ENCODE measurements at places on chromosomes 4 and X.

DNA sequence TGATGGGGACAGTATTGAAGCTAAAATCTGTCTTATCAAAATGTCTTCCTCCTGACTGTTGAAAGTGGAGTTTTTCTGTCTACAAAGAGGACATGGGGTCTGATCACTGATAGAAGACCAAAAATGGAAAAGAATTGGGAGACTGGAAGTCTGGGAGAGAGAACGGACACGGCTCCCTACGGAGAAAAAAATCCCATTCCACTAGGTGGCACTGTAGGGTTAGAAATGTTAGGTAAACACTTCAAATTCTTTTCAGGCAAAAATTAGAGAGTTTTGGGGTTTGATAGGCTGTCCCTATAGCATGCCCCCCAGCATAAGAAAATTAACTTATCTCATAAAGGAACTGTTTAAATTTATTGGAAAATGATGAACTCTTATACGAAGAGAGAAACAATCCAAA lies 200.5 kb downstream of the FAM133A start:
- DNase-seq: no peak

DNA sequence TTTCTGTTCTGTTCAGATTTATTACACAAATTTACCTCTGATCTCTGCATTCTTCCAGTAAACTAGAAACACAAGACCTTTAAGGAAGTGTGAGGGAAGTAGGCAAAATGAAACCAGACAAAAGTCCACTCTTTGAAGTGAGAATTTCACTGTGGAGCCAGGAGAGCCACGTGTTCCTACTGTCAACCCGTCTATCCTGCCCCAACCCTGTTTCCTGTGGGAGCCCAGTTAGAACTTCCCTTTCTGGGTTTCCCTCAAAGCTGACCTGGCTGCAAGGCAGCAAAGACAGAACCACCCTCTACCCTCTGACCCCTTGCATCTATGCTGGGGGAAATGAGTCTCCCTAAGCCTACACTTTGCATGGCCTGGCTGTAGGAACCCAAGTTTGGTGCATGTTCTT lies 40.0 kb downstream of the TMEM144 start:
- DNase-seq: no peak

- no peak for DNase-seq
Observed at GRCh38 chr4:95087657-95088455, 330.1 kb downstream of the BMPR1B start.

- DNase-seq: no peak
Observed at GRCh38 chr4:168398589-168398988, 80.0 kb upstream of the DDX60 start.

- DNase-seq: no peak
Observed at GRCh38 chr4:153408932-153409331, 57.2 kb upstream of the TMEM131L start.

- no peak for DNase-seq
Observed at GRCh38 chrX:67545036-67545821, 1.4 kb downstream of the AR start.

- no peak for DNase-seq
Observed at GRCh38 chrX:84340968-84341367, 153.0 kb upstream of the RPS6KA6 start.

- no peak for DNase-seq
Observed at GRCh38 chr4:89829470-89830138, 7.4 kb downstream of the SNCA start.

DNA sequence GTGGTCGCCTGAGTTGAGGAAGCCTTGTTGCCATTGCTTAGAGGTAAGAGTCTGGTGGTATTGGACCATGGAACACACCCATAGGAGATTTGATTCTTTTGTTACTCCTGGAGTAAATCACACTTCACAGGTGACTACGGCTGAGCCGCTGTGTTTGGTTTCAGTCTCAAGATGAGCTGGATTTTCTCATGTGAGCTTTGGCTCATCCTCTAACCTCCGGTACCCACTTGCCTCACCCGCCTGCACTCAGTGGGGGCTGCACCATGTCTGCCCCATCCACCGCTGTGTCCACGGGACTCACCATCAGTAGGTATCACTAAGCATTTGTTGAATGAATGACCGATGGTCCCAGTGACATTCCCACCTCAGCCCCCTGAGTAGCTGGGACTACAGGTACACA lies 52.7 kb downstream of the HTT-AS start:
- no peak for DNase-seq

DNA sequence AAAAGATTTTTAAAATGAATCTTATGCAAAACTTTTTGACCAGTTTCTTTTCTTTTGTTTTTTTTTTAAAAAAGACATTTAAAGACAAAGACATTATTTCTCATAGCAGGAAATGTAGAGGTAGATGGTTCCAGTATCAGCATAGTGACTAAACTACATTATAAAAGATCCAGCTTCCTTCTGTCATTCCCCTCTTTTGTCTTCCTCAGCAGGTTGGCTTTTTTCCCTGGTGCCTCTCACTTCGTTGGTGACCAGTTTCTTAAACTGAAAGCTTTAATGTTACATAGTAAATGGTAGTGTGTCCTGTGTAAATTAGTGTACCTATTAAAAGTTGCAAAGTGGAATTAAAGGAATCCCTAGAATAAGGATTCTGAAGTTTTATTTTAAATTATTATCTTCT lies 36.1 kb downstream of the DCK start:
- no peak for DNase-seq

DNA sequence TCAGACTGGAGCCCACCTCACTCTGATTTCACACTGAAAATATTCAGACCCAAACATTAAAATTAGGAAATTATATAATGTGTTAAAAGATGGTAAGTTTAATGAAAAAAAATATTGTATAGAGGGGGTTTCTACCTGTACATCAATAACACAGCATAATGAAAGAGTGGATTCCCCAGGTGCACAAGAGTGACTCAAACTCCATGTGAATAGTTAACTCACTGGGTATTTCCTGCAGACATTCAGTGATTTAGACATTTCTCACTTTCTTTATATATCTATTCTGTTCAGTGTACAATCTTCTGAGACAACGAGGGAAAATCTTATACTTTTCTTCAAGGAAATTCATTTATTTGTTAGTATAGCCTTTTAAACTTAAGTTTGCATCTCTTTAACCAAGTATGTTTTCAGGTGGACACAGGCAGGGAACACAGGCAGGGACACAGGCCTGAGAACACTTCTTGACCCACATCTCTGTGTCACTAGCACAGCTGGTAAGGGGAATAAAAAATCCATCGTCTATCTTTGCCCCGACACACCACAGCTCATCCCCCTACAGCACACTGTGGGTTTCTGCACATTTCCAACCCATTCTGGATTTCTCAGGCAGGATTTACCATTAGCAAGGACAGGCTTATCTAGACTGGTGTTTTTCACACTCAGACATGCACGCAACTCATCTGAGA lies 525.5 kb upstream of the BOD1L1 start:
- DNase-seq: no peak

- DNase-seq: no peak
Observed at GRCh38 chr4:178165251-178165950, 723.2 kb upstream of the AGA start.

DNA sequence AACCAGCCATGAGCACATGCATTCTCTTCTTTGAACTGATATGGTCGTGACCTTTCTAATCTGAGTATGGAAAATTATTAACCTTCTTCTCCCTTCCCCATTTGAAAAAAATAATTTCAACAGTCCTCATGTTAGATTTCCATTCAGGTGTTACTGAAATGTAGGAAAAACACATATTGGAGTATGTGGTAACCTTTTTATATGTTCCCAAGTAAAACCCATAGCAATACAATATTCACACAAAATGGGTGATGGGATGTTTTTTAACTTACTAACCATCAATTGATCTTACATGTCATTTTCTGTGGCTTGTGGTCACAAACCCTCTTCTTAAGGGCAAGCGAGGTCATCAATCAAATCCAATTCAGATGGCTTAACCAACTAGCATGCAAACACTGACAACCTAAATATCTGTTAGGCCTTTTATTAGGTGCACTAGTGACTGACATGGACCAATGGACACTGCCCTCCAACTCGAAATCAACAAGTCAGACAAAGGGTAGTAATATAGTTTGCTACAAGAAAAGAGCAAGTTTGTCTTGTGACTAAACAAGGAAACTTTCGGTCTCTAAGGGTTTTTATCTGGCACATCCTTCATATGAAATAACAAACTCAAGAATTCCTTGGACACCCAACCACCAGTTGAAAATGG lies 74.3 kb downstream of the CAMK2D start:
- DNase-seq: no peak

GRCh38 chr4:8911316-8912088 lies 39.9 kb upstream of the HMX1 start:
- no peak for DNase-seq

DNA sequence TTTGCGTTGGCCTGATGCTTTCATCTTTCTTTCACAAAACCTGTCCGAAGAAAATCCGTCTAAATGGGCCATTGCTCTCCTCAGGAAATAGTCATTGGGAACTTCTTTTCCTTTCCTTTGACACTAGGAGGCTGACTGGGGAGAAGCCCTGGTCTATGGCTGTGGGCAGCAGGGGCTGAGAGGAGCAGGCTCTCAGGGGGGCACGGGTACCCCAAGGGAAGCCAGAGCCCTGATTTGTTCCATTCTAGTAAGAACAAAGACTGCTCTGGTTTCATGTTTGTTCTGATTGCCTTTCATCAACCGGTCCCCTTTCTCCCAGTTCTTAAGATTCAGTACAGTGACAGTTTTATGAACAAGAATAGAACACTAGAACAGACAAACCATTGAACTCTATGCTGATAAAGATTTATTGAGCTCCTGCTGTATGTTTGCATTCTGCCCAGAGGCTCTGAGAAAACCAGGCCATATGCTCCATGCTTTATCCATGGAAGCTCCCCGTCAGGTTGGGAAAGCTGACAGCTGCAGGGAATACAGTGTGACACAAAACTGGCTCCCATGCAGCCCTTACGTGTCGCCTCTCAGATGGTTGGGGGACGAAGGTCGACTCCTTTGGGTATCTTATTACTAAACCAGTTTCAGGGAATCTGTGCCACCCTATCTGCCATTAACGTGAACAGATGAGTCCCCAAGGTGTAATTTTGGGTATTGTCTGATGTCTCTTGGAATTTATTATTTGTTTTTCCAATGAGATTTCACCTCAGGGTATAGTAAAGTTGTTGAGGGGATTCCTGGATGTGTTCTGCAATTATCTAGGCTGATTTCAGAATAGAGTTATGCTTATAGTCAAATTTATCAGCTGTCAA lies 72.4 kb upstream of the MSANTD1 start:
- DNase-seq: no peak

DNA sequence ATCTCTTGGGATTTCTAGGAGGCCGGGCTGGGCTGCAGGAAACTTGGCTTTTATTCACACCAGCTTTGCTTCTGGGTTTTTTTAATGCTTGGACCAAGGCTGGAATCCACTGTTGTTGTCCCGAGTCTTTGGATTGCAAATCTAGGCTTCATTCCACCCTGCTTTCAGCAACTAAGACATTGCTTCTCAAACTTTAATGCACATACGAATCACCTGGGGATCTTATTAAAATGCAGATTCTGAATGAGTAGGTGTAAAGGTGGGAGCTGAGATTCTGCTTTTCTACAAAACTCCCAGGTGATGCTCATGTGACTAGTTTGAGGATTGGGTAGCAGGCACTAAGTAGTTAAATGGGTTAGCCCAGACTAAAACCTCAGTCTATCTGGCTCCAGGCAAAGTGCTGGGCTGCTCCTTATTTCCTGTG lies 39.2 kb upstream of the GPC4 start:
- DNase-seq: no peak

GRCh38 chr4:110492522-110492921 lies 16.6 kb downstream of the ENPEP start:
- DNase-seq: no peak

DNA sequence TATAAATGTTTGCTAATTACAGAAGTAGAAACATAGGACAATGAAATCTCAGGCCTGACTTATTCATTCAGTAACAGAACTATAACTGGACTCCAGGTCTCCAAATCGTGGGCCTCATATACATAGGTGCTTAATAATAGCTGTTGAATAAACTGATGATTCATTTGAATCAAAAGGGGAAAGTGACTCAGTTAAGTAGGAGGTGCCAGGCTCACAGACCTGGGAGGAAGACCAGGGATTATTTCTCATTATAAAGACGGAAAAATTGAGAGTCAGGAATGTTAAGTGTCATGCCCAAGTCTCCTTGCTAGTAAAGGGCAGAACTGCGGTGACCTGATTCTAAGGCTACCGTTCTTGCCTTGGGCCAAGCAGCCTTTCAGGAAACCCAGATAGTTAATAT lies 131.5 kb downstream of the HS3ST1 start:
- DNase-seq: no peak

DNA sequence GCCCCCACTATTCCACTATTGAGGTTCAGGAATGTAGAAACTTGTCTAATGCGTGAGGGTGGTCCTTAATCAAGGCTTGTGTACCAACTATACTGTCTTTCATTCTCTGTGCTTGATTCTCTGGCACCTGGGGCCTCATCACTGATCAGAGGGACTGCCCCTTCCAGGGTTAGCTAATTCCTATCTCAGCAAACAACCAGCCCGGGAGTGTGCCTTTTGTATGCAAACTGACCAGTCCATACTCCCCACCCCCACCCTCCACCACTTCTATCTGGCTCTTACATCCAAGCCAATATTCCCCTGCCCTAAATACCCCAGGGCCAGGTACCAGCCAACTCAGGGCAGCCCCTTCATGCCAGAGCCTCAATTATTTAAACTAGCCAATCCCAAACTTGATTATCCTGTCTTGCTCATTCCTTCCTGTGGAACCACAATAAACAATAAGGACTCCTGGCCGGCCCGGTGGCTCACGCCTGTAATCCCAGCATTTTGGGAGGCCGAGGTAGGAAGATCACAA lies 59.3 kb downstream of the FTHL17 start:
- no peak for DNase-seq

GRCh38 chr4:10353110-10353509 lies 104.1 kb downstream of the ZNF518B start:
- no peak for DNase-seq

GRCh38 chrX:54540289-54540688 lies 10.3 kb downstream of the GNL3L start:
- no peak for DNase-seq

- DNase-seq: no peak
Observed at GRCh38 chr4:65472531-65472930, 197.8 kb downstream of the EPHA5 start.

- no peak for DNase-seq
Observed at GRCh38 chr4:152090543-152090942, 329.7 kb upstream of the GATB start.

Measured in stimulated activated CD4-positive, alpha-beta T cell treated with anti-CD3 and anti-CD28 coated beads, TNF-alpha, amount 100 ng/mL, for 4 hours (primary cell).